ENCODE measurements at places on chromosomes 1 and 21.
A peak's percentile ranks its signal among the peaks of the same experiment; 100 is the strongest.

DNA sequence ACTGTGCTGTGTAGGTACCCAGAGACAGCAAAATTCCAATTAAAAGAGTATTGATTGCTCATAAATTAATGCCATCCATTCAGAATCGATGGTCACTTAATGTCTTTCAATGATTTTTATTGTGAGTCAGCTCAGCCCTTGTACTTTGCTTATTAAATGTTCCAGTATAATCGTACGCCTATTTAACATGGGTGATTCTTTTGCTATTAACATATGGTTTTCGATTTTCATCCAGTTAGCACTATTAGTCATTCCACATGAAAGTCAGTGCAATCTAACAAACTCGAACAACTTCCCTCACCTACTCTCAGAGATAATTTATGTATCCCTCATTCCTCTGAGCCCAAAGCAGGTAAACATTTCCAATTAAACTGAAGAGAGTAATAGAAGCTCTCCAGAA lies 109.6 kb upstream of the APP start:
- DNase-seq, result no peak

DNA sequence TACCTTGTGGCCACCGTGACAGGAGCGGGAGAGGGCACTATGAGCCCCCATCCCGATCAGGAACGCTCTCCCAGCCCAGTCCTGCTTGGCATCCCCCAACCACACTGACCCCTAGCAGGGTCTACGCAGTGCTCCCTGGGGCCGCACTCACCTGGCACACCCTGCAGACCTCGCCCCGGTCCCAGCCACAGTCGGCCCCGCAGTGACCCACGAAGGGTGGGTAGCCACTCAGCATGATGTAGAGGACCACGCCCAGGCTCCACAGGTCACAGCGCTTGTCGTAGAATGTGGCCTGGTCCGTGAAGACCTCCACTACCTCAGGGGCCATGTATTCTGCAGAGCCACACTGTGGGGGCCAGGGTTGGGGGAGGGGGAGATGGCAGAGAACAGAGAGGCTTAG lies 11.1 kb upstream of the KNCN start:
- DNase-seq, result no peak

- no peak for DNase-seq
Measured at GRCh38 chr1:88800382-88801051, 90.8 kb downstream of the GTF2B start.

- no peak for DNase-seq
Measured at GRCh38 chr1:167258858-167259257, 38.2 kb downstream of the POU2F1 start.

GRCh38 chr1:228079013-228079412 lies 3.5 kb upstream of the ARF1 start:
- no peak for DNase-seq

- no peak for DNase-seq
Measured at GRCh38 chr1:60668585-60668984, 413.8 kb upstream of the NFIA start.

GRCh38 chr1:26190373-26190987 lies at the start of gene CATSPER4:
CATSPER4 (plus strand) TSS chr1:26190602; CDS start chr1:26190628, 26 bp downstream.
- DNase-seq, result peak; percentile 3

DNA sequence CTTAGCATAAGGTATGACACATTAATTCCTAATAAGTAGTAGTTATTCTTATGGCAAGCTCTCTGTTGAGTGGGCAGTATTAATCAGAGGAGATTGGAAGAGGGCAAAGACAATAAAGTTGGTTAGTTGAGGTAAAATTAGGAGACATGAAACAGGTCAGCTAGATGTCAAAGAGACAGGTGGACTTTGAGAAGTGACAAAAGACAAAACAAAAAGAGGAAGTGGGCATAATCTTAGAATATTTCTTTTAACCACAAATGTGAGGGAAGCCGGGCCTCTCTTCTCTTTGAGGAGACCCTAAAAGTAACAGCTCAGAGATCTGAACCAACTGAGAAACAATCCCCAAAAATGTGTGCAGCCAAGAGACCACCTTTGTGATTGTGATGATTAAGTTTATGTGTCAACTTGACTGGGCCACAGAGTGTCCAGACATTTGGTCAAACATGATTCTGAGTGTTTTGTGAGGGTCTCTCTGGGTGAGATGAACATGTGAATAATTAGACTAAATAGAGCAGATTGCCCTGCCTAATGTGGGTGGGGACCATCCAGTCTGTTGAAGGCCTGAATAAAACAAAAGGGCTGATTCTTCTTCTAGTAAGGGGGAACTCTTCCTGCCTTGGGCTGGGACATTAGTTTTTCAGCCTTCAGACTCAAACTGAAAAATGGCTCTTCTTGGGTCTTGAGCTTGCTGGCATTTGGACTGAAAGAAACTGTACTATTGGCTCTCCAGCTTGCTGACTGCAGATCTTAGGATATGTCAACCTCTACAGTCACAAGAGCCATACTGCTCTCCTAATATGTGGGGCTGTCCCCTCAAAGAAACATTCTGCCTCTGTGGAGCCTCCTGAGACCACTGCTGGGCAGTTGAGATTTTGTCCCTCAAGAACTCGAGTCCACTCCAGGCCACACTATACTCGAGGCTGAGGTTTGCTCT lies 40.0 kb downstream of the FCRL5 start:
- DNase-seq, result no peak

DNA sequence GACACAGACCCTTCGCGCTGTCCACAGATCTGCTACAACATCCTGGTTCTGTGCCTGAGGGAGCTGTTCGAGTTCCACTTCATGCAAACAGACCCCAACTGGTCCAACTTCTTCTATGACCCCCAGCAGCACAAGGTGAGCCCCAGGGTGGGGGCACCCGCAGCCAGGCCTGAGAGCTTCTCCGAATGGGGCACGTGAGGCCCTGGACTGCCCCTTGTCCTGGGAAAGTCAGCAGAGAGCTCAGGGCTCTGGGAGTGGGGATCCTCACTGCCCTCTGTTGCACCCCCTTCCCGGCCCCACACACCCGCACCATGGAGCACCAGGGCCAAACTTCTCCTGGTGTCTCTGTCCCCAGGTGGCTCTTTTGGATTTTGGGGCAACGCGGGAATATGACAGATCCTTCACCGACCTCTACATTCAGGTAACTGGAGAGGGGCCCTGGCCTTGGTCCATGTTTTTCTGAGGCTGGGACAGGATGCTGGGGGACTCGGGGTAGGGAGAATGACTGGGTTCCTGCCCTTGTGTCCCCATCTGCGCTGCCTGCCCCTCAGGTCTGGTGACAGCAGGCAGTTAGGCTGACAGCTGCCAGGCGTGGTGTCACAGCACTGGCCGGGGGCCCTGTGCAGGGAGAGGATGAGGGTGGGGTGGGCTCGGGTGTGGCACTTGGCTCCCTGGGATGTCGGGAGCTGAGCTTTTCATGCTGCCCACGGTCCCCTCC lies 44.6 kb downstream of the COQ8A start:
- no peak for DNase-seq

GRCh38 chr1:160486453-160486852 lies 36.6 kb downstream of the SLAMF6 start:
- DNase-seq, result no peak

DNA sequence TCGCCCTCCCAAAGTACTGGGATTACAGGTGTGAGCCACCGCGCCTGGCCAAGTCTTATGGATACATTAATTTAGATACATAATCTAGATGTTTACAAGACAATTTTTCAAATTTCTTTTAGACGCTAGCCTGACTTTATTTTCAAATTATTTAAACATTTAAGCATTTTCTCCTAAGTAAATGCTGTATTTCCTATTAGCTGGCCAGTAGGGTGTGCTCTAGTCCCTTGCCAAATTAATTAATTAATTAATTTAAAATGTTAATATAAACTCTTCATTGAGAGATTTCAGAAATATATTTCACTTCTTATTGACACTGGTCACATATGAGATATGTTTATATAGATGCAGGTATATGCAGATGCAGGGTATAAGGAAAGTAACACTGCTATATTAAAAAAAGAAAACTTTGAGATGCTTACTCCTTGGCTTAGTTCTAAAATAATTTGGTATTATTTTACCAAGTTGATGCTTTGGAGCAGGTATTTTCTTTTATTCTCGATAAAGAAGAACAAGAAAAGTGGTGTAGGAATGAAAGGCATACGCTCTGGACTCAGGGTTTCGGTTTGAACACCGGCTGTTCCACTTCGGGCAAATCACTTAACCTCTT lies 5.2 kb upstream of the ERRFI1 start:
- DNase-seq, result no peak

- peak; percentile 0 for DNase-seq
Measured at GRCh38 chr1:79539001-79539400, 532.5 kb upstream of the ADGRL4 start.

- DNase-seq, result no peak
Measured at GRCh38 chr21:45888386-45889009, 93.1 kb upstream of the COL6A1 start.

GRCh38 chr1:110040548-110040947 lies 6.1 kb downstream of the STRIP1 start:
- DNase-seq, result no peak

- no peak for DNase-seq
Measured at GRCh38 chr1:205449750-205450443, 5.9 kb downstream of the BLACAT1 start.

DNA sequence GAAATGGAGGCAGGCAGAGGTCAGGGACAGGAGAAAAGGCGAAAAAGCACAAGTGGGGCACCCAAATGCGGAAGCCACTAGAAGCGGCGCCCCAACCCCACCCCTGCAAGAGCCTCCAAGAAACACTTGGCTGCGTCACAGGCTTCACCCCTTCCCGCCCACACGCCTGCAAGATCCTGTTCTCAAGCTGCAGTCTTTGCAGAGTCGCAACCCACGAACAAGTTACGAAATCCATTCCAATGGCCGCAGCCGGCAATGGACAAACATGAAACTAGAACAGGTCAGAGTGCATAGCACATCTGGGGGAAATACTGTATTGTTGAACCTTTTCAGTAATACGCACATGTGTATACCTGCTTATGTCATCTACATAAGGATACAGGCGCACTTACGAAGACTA lies 103.6 kb downstream of the PSMG1 start:
- DNase-seq, result no peak

GRCh38 chr1:194512957-194513356 lies 1326.5 kb upstream of the B3GALT2 start:
- peak; percentile 10 for DNase-seq

DNA sequence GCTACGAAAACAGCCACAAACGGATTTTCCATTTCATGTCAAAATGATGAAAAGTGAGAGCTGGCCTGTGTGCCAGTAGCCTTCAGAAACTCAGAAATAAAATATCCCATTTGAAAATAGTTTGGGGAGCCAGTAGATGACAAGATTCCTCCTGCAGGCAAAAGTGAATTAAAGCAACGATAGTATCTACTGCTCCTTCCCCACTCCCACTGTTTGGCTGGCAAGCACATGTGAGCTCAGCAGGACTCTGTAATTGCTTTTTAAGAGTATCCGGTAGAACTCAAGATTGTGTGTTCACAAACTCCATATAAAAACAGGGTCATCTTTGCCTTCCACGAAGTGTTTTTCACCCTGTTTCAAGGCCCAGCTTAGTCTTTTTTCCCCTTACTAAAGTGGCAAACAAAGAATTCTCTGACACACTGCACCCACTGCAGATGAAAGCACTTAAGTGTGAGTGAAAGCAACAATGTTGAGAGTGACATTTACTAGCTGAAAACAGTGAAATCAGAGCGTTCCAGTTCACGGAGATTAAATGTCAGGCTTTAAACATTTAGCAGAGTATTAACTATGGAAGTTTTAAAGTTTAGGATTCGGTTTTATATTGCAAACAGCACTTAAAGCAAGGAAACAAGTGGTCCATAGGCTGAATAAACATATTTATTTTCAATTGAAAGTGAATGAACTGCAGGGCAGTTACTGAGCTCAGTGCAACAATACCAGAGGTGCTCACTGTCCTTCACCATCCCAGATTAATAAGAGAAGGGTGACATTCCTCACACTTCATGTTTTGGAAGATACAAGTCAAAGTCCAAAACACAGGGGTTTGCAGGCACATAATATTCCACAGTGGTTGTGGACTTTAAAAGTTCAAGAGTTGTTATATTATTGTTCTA lies 70.0 kb downstream of the ALG14 start:
- DNase-seq, result no peak

- DNase-seq, result no peak
Measured at GRCh38 chr1:193310564-193310963, 124.2 kb upstream of the B3GALT2 start.

GRCh38 chr1:206872139-206872538 lies 6.7 kb downstream of the IL20 start:
- DNase-seq, result no peak

DNA sequence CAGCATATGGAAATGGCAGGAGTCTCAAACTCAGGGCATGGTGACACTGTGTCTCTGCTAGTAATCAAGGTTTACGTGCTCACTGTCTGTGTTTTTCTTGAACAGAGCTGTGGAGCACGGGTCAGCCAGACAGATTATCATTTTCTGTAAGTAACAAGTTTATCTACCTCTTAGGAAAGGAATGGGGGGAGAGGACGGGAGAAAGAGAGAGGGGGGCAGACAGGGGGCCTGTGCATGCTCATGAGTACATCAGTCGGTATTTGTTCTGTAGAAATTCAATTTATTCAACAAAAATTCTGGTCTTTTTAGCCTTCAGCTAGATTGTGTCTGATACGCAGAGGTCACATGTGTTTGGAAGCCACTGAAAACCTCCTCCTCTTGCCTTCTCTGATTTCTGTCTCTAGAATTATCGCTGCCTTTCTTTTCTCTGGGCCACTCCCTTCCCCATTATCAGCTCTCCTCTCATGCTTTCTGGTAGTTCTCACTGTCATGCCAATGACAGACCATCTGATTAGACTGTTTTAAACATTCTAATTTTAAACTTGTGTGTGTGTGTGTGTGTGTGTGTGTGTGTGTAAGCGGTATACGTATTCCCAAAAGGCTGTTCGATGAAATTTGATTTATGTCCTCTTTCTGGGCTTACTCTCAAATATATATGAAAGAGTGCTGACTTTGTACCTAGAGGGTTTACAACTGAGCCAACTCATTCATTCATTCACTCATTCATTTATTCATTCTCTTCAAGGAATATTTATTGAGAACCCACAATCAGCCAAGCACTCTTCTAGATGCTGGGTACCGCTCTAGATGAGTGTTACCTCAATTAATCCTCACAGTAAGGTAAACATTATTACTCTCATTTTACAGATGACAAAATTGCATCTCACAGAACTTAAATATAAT lies 636.9 kb downstream of the KIF26B start:
- no peak for DNase-seq

DNA sequence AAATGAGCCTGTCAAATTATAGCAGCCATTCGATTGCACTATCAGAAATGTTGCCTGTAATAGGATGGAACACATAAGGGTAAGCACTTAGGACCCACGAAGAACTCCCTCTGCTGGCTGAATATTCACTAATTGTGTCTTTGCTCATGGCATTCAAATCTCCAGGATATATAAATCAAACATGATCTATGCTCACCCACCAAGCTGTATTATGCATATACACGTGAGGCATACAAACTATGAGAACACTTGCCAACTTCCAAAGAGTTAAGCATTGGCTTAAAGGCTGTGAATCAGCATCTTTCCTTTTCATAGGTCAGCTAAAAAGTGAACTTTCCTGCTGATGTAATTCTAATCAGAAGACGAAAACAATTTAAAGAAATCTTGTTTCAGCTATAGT lies 34.5 kb downstream of the TMPRSS15 start:
- peak; percentile 23 for DNase-seq

GRCh38 chr1:85607921-85608265 lies 27.3 kb downstream of the CCN1 start:
- DNase-seq, result no peak
